ENCODE measurements at places on chromosomes 5 and 9.

GRCh38 chr5:168651648-168652047 lies 72.5 kb upstream of the PANK3 start:
- no peak for DNase-seq

- no peak for DNase-seq
These were observed 283.9 kb upstream of the PANK3 start for GRCh38 chr5:168863021-168863420.

DNA sequence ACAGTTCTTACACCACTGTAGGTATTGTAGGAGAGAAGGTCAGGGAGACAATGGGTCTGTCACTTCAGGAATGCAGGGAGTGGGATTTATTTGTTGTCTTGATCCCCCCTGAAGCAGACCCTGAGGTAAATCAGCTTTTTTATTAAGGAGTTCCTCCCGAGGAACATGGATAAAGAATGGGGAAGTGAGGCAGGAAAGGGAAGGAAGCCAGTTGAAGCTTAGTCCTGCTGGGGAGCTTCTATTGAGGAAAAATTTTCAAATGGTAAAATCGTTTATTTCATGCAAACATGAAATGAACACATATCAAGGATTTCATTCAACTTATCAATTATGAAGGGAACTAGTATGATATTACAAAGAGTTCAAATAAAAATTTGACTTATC lies 318.6 kb upstream of the PIK3R1 start:
- DNase-seq = no peak

DNA sequence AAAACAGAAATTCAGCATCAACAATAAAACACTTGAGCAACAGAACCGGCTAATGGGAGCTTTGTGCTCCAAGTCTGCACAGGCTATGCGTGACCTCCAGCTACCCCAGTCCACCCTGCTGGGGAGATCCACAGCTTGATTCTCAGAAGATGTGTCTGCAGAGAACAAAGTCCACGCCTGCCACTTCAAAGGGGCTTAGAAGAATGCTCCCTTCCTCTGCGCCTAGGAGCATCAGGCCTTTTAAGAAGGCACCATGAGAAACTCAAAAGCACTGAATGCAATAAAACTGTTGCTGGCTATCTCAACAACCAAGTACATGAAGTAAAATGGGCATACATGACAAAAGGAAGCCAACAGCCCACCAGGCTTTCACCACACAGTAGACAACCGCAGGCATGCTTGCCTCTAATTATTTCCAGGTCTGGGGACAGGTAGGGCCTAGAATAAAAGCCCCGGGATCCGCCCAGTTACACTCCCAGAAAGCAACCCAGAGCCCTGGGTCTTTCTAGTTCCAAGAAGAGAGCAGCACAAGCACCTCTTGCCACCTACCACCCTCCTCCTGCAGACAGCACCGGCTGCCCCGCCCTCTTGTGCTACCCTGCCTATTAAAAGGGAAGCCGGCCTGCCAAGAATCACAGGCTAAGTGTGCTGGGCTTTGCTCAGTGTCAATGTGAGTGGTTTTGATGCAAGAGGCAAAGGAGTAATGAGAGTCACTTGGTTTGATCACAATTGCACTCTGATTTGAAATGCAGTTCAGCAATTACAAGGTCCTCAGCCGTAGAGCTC lies 123.2 kb downstream of the SPOCK1 start:
- no peak for DNase-seq

- DNase-seq = no peak
These were observed 18.7 kb upstream of the WNT8A start for GRCh38 chr5:138065102-138065501.

DNA sequence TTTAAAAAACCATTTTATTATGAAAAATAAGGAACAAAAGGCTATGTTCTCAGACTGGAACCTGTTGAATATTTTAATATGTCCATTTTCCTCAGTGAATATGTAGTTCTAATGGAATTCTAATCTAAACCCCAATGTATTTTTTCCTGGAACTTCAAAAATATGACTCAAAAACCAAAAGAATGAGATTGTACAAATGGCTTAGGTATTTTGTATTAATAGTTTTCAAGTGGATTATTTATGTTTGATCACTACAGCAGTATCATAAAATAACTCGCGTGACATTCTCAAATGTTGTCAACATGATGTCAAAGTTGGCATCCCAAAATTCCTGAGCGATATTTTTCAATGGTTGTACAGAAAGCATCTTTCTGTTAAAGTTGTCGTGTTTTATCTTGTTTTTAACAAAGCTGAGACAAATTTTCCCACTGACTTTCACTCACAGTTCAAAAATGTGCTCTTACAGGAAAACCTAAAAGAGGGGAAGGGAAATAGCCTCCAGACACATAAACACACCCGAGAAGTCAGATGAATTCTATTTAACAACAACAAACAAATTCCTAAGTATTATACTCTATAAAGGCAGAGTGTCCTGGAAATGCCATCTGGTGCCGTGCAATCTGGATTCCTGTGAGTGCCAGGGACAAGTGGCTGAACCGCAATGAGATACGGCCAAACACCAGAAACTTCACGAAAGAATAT lies 68.1 kb upstream of the TAS2R1 start:
- no peak for DNase-seq

- DNase-seq = no peak
These were observed 373.4 kb downstream of the IRX2 start for GRCh38 chr5:2378108-2378507.

DNA sequence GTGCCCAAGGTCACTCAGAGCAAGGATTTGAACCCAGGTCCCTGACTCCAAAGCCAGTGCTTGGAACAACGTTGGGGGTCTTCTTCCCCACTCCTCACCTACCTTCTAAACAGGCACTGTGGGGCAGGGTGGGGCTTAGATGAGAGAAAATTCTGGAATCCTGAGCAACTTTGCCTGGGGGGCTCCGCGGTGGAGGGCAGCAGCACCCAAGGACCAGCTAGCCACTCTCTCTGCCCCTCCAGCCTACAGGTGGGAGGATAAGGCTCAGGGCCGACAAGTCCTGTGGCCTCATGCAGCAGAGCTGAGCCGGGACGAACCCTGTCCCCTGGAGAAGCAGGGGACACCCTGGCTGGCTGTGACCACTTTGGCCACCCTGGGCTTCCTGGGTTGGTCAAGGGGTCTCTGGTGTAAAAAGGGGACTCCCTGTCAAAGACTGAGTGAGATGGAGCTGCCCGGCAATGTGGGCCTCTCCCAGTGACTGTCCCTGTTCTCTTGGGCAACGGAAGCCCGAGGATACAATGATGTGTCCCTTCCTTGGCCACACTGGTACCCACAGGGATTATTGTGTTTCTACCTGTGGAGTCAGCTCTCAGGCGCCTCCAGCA lies 26.5 kb downstream of the CEL start:
- no peak for DNase-seq

GRCh38 chr5:92849756-92850155 lies 731.3 kb downstream of the NR2F1-AS1 start:
- DNase-seq = no peak

GRCh38 chr5:158695595-158696330 lies 404.0 kb downstream of the EBF1 start:
- DNase-seq = peak; percentile 59

- DNase-seq = no peak
These were observed 46.7 kb upstream of the CDKN2AIPNL start for GRCh38 chr5:134458234-134459009.

- no peak for DNase-seq
These were observed 80.1 kb downstream of the COL15A1 start for GRCh38 chr9:99023831-99024230.

DNA sequence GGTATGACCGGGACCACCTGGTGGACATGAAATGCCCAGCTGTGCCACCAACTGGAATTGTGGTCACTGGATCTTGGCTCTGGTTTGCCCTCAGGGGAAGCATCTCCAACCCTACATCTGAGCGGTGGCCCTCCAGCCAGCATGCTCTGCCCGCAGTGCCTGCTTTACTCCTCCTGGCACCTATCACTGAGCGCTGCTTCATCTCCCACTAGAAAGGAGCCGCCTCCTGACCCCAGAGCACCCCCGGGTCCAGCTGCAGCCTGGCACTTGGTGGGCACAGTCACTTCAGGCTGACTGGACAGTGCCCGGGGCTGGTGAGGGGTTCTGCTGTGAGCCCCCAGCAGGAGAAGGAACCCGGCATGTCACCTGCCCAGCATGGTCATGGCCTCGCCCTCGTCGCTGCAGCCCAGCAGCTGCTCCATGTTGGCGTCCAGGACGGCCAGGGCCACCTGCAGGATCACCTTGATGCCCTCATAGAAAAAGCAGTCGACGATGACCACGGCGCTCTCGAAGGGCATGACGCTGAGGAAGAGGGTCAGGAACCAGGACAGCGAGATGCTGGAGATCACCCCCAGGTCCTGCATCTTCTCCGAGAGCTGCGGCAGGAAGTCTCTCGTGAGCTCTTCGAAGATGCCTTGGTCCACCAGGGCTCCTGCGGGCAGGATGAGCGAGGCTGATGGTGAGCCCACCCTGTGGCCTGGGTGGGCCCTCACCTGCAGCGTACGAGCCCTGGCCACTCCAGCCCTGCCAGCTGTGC lies 16.1 kb upstream of the MRNIP start:
- no peak for DNase-seq

GRCh38 chr5:3526551-3527185 lies 69.0 kb upstream of the IRX1 start:
- no peak for DNase-seq

GRCh38 chr9:89357331-89358197 lies 39.3 kb downstream of the SECISBP2 start:
- DNase-seq = no peak

DNA sequence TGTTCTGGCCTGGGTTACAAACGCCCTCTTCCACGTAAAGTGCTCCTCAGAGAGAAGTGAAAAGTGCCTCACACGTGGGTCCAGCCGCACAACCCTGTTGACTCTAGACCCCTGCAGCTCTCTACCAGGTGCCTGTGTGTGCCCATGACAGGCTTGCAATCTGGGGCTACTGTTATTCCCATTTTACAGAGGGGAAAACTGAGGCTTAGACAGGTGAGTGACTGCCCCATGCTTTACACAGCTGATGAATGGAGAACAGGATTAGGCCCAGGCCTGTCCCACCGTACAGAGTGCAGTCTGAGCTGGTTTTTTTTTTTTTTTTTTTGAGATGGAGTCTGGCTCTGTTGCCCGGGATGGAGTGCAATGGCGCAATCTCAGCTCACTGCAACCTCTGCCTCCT lies 6.2 kb upstream of the INPP5E start:
- DNase-seq = no peak

GRCh38 chr5:180080486-180081280 lies 9.1 kb upstream of the RNF130 start:
- peak; percentile 49 for DNase-seq

DNA sequence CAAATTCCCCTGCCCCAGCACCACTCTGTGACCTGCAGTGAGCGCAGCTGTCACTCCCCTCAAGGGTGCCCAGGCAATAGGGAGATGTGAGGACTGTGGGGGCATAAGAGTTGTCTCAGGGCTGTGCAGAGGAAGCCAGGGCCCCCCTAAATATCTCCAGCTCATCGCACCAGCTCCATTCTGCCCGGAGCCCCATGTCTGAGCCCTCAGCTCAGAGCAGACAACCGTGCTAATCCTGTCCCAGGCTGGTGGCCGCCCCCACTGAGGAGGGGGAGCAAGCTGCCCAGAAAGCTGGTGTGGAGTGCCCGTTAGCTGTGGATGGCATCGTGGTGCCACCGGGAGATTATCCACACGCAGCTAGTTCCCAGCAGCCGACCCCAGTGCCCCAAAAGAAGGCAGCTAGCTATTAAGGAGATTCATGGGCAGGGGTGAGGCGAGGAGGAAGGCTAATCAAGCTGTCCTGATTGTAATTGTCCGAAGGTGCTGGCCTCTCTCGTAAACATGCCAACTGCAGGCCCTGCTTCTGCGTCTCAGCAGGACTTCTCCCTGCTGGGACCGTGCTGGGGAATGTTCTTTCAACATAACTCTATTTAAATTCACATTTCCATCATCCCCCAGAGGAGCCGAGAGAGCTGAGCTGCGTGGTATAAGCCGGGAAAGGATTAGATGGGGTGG lies 17.0 kb upstream of the FIBCD1 start:
- no peak for DNase-seq

DNA sequence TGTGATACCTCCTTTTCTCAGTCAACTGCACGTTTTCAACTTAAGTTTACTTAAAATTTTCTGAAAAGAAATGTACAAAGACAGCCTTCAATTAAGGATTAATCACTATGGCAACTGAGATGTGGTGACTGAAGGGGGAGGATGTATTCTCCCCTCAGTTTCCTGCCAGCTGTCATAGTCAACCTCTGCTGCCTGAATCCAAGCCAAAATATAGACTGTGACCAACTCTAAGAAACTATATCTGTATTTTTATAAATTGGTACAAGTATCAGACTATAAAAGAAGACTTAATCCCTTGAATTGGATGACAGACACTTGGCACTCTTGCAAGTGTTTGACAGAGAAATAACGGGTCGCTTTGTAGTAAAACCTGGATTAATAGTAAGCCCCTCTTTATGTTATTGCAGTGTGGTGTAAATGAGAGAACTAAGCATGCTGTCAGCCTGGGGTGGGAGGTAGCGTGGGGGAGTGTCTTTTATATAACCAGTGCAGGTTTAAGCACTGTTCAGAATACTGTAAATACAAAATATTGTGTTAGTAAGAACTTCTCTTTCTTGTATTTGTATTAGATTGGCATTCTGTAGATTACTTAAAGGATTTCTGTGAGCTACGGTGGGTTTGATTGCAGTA lies 106.4 kb downstream of the ERCC6L2 start:
- no peak for DNase-seq

GRCh38 chr5:177526791-177527190 lies 10.0 kb upstream of the DDX41 start:
- no peak for DNase-seq

GRCh38 chr5:85320495-85320894 lies 935.8 kb upstream of the EDIL3 start:
- no peak for DNase-seq

GRCh38 chr5:157561110-157561509 lies 14.5 kb downstream of the ADAM19 start:
- DNase-seq = no peak

DNA sequence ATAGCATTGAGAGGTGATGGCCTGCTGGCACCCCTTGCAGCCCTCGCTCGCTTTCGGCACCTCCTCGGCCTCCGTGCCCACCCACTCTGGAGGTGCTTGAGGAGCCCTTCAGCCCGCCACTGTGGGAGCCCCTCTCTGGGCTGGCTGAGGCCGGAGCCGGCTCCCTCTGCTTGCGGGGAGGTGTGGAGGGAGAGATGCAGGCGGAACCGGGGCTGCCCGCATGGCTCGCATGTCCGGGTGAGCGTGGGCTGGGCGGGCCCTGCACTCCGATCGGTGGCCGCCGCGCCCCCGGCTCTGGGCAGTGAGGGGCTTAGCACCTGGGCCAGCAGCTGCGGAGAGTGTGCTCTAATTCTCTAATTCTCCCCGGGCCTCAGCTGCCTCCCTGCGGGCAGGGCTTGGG lies 101.1 kb downstream of the KIF4B start:
- no peak for DNase-seq

DNA sequence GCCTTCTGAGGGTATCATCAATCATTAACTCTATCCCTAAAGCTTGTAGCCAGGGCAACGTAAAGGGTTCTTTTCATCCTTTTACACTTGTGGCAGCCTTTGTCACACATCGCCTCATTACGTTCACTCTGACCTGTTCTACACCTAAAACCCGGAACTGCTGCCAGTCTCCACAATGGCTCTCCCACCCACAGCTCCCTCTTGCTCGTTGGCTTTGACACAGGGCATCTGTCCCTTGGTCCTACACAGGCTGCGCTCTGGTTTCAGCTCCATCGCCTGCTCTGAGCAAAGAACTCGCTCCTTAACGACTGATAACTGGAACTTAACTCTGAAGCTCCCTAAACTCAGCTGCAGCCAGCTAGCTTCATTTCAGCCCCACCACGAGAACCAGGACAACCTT lies 112.8 kb upstream of the CTNND2 start:
- DNase-seq = no peak

- no peak for DNase-seq
These were observed 28.4 kb upstream of the KCNIP1 start for GRCh38 chr5:170475294-170476000.

GRCh38 chr5:106401561-106401960 lies 1269.2 kb downstream of the EFNA5 start:
- DNase-seq = no peak
